Gastrocnemius medialis (tissue), 4 donors: ENCODE measurements at places on chromosomes 12 and 14. TPM values are rescaled to one million over a fixed set of nuclear protein-coding genes. Genes with fewer than 3 reads are reported as not detected.

VDR gene
- total RNA-seq = 5.3 TPM

DNA sequence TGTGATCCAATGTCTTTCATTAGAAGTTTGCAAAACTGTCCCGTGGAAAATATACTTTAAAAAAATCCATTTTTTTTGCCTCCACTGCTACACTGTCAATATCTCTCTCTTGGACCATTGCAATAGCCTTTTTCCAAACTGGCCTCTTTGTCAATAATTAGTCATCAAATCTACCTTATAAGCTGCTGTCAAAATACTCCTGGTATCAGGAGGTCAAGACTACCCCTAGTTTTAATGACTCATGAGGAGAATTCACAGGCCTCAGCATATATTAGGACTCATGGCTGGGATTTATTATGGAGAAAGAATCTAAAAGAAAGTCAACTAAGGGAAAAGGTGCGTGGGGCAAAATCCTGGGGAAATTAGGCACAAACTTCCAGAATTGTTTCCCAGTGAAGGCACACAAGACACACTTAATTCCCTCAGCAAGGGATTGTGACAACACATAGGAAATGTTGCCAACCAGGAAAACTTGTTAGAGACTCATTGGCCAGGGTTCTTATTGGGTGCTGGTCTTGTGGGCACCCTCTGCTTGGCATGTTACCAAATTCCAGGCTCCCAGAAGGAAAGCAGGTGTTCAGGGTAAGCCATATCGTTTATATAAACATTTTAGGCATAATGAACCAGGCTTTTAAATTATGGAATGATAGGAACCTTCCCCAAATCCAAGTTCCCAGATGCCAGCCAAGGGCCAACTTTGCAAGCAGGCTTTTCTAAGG, 56.1 kb downstream of the TMEM117 start:
- H3K36me3 ChIP-seq = no peaks in the 10 kb centered on the region
- no peak overlapping the region for H3K4me3 ChIP-seq
- no peaks in the 10 kb centered on the region for H3K27me3 ChIP-seq
- H3K27ac ChIP-seq = no peak overlapping the region
- no peak for DNase-seq

KRT7 gene
- 1.3 TPM for total RNA-seq

FGF23 gene
- not detected for total RNA-seq

BDKRB2 gene
- 1.1 TPM for total RNA-seq

DNA sequence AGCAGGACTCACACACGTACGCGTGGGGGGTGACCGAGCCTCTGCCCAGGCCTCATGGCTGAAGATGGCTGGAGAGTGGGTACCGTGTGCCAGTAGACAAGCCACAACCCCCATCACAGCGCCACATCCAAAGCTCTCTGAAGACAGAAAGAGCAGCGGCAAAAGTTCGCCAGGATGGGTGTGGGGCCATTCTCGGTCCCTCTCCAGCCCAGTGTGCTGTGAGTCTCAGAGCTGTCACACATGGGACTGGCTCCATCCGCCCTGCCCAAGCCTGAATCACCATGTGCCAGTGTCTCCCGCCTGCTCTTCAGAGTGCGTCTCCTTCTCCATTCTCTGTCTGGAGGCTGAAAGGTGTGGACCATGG, 5.7 kb downstream of the TMEM179 start:
- no peak overlapping the region for H3K4me3 ChIP-seq
- no peak overlapping the region for H3K27ac ChIP-seq
- no peak for DNase-seq
- H3K27me3 ChIP-seq = peaks cover 42% of the 10 kb centered on the region
- H3K36me3 ChIP-seq = no peaks in the 10 kb centered on the region
- no peaks in the 10 kb centered on the region for H3K4me1 ChIP-seq

DNA sequence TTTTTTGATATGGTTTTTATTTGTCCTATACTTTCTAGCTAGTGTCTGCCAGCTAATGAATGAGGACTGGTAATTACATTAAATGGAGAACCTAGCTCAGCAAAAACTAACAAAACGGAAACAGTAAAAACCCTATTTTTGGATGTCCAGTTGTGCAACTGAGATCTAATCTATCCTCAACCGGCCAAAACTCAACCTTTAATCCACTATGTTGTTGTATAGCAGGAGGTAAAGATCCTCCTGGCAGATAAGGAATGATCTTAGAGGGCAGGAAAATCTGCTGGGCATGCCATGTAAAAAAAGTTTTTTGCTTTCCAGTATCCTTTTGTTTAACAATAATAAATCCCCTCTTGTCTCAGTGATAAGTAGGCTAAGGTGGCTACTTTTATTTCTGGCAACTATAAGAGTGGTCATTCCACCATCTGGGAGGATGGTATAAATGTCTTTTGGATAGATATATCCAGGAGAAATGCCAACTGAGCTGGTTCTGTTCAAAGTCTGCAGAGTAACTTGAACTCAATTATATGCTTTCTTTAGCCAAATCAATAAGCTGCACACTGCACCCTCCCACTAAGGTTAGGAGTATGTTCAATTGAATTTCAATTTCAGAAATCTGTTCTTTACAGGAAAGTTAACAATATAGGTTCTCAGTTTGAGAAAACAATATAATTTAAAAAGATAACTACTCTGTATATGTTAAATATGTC, 40.1 kb downstream of the WASHC3 start:
- DNase-seq = no peak
- no peaks in the 10 kb centered on the region for H3K36me3 ChIP-seq
- peaks cover 6% of the 10 kb centered on the region for H3K4me1 ChIP-seq
- no peak overlapping the region for H3K4me3 ChIP-seq

DNA sequence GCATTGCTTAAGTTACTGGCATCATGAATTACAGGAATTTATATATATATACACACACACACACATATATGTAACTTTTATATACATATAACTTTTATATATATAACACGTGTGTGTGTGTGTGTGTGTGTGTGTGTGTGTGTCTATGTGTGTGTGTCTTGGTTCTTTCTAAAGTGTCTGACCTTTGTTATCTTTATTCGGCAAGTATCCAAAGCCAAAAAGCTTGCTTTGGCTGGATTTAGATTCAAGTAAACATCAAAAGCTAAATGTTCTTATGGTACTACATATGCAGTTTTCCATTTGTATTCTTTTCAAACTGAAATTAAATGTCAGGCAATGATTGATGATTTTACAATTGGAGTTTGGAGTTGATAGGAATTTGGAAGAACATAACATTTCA, 69.9 kb downstream of the SLC16A7 start:
- no peaks in the 10 kb centered on the region for H3K4me1 ChIP-seq
